ENCODE measurements at places on chromosomes 12 and 14.

GRCh38 chr12:71216725-71217579, 59.2 kb upstream of the TSPAN8 start:
- DNase-seq: peak; percentile 63

DNA sequence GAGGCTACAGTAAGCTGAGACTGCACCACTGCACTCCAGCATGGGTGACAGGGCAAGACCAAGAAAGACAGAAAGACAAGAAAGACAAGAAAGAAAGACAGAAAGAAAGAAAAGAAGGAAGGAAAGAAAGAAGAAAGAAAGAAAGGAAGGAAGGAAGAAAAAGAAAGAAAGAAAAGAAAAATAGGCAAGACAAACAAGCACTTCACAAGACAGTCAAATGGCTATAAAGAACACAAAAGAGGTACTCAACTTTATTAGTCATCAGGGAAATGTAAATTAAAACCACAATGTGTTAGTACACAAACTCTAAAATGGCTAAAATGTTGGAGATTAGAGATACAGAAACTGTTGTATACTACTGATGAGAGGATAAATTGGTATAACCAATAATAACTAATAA, 6.6 kb downstream of the ATXN3 start:
- no peak for DNase-seq

GRCh38 chr14:93096691-93097322, 18.9 kb downstream of the ITPK1 start:
- no peak for DNase-seq

GRCh38 chr12:20444595-20445170, 76.3 kb downstream of the PDE3A start:
- DNase-seq: no peak

DNA sequence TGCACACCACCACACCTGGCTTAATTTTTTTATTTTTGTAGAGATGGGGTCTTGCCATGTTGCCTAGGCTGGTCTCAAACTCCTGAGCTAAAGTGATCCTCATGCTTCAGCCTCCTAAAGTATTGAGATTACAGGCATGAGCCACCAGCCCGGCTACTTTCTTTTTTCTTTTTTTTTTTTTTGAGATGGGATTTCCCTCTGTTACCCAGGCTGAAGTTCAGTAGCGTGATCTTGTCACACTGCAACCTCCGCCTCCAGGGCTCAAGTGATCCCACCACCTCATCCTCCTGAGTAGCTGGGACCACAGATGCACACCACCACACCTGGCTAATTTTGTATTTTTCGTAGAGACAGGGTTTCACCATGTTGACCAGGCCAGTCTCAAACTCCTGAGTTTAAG, 51.1 kb downstream of the LIMA1 start:
- DNase-seq: no peak

GRCh38 chr12:32302218-32303173, 96.9 kb upstream of the FGD4 start:
- DNase-seq: peak; percentile 43

- no peak for DNase-seq
Observed at GRCh38 chr12:48788524-48788853, 400 bp downstream of the ADCY6 start.

DNA sequence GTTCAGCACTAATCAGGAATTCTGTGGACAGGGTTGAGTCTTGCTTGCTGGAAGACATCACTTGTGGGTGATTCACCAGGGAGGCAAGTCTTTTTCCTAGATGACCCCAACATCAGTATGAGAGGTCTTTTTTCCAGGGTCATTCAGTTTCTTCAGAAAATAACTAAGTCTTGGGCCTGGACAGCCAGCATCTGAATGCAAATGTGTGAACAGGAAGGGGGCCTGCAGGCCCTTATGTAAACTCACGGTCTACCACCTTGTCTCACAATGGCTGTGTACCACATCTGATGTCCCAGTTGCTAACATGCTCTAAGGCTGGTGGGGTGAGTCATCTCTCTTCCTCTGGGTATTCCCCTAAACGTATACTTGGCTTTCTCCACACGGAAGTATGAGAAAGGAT, 79.2 kb downstream of the HECTD4 start:
- no peak for DNase-seq

- no peak for DNase-seq
Observed at GRCh38 chr12:81255947-81256346, 178.1 kb downstream of the ACSS3 start.

DNA sequence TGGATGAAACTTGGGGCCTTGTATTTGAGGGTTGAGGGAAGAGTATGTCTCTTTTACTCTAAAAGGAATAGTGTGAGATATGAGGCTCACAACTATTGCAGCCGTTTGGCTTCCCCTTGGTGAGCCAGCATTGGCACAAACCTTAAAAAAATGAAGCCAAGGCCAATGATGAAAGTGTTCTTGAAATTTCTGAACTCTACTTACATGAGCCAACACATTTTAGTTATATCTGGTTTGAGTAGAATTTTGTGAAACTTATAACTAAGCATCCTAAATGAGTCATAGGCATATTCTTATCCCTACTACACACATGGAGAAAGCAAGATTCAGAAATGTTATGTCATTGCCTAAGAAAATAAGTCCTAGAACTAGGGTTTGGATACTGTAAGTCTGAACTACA, 55.3 kb upstream of the ACSS3 start:
- no peak for DNase-seq

- DNase-seq: no peak
Observed at GRCh38 chr14:102538602-102539543, 29.3 kb upstream of the ANKRD9 start.

DNA sequence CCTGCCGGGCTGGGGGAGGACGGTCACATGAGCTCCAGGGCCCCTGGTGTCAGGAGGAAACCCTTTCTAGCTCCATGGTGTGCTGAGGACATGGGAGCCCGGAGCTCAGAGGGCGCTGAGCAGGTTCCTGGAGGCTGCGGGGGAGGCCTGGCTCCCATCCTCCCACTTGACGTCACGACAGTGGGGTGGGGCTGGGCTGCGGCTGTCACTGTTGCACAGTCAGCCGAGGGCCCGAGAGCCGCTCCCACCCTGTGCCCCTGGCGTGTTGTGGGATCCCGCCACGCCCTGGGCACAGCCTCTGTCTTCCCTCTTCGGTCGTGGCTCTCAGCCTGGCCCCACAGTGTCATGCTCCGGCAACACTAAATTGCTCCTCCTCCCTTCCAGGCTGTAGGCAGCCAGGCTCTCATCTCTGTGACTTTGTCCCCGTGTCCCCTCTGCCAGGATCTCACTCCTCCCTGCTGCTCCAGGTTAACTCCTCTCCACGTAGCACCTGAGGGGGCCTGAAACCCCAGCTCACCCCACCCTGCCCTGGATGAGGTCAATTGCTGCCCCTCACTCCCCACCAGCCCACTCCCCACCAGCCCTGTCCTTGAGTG, 33.0 kb downstream of the BEGAIN start:
- DNase-seq: no peak

DNA sequence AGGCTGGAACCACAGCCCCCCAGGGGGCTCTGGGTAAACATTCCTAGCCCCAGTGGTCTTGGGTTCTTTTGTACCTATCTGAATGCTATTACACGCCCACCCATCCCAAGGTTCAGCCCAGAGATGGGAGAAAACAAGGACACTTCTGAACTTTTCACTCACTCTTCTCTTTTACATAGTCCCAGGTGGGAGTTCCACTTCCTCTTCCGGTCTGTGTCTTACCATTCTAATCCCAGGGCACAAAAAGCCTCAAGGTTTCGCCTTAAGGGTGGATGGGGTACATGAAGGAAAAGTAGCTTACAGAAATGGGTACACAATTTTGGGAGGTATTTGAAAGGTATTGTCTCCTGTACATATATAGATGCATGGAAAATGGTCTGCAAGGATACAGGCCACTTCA, 79.0 kb downstream of the TMEM30B start:
- DNase-seq: no peak

DNA sequence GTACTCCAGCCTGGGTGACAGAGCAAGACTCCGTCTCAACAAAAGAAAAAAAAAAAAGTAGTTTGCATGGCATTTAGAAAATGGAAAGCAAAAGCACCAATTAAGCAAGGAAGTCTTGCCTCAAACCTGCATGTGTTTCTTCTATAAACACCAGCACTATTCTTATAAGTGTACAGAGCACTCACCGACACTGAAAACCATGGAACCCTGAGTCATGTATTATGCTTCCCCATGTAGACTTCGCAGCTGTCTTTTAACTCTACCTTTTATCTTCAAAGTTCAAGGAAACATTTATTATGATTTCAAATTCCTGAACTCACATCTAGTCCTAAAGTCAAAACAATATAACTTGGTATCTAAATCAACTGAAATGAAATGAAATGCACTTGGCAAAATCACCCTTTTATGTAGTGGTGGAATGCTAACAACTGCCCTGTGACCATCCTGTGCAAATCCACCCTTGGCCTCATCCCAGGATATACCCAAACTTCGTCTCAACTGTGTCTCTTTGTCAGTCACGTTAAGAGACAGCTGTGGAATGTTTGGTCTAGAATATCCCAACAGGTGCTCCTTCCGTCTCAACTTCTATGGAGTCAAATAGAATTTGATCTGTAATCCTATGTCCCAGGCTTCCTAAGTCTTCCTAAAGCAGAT, 4.8 kb downstream of the BCAT1 start:
- no peak for DNase-seq

GRCh38 chr14:23115039-23115731, 3.9 kb downstream of the CEBPE start:
- no peak for DNase-seq
